Activated CD4-positive, alpha-beta T cell treated with anti-CD3 and anti-CD28 coated beads, Interleukin-2, Interleukin-4, amounts not matched to agents 100 ng/mL and 50 ng/mL, durations not matched to agents 16 hours and 8 hours (primary cell): ENCODE measurements at places on chromosomes 16 and 17.

DNA sequence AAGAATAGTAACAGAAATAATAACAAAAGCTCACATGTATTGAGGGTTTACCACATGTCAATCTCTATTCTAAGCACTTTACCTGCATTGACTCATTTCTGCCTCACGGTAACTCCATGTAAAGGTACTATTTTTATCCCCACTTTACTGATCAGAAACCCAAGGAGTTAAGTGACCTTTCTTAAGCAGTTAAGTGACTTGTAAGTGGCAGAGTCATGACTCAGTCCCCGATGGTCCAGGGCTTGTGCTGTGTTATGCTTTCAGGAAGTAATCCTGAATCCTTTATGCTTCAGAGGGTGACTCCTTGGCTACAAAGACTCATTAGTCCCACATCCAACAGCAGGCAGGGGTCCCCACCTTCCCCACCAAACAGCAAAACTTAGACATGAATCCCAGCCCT is 66.5 kb downstream of the MRM1 start:
- DNase-seq = no peak

DNA sequence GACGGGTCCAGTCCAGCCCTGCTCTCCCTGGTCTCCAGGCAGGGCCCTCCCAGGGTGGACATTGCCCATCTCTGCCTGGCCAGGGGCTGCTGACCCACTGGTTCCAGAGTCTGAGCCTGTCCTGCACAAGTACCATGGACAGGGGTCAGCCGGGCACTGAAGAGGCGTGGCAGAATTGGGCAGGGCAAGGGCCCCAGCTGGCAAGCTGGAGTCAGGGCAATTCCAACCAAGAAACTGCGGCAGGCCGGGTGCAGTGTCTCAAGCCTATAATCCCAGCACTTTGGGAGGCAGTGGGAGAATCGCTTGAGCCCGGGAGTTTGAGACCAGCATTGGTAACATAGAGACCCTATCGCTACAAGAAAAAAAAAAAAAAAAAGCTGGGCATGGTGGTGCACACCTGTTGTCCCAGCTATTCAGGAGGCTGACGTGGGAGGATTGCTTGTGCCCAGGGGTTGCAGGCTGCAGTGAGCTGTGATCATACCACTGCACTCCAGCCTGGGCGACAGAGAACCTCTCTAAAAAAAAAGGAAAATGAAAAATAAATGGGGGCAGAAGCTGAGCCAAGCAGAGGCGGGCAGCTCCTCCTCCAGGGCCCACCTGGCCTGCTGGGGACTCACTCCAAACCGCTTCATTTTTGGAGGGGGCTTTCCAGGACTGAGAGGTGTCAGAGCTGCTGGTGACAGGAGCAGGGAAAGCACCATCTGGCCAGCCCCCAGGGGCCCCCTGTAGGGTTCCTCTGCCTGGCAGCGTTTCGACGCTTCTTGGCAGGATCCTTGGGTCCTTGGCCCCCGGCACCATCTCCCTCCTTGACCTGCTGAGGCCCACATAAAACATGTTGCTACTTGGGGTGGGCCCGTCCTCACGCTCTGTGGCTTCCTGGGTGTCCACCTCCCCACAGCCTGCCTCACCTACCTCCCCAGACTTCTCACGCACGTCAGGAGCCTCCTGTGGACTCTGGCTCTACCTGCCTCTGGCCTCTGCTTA is 2.9 kb upstream of the MAFG start:
- DNase-seq = no peak

- DNase-seq = no peak
Measured at GRCh38 chr16:68446681-68447652, 1.3 kb downstream of the SMPD3 start.

DNA sequence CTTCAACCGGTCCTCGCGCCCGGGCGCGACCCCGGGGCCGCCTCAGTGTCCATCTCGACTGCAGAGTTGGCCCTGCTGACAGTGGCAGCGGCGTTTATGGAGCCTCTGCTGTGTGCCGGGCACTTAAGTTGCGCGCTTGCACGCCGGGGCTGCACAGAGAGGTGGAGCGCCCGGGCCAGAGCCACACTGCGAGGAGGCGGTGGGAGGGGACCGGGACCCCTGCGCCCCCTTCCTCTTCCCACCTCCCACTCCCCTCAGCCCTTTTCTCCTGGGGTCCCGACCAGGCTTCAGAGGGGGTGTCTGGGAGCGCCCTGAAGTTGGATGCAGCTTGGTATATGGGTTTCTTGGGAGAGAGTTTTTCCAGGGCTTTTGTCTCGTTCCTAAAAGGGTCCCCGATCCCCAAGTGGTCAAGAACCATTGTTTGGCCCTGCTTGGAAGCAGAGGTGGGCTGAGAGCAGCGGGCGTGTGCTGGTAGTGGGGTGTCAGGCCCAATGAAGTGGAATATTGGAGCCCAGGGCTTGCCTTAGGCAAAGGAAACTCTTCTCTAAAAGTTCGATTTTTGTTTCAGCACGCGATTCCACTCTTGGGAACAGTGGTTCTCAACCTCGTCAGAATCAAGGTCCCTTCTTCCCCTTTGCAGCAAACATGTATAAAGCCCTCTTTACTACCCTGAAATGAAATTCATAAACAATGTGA is 605 bp downstream of the MRTFB start:
- DNase-seq = peak; percentile 10

- DNase-seq = no peak
Measured at GRCh38 chr16:81421536-81421935, 23.1 kb upstream of the CMIP start.

DNA sequence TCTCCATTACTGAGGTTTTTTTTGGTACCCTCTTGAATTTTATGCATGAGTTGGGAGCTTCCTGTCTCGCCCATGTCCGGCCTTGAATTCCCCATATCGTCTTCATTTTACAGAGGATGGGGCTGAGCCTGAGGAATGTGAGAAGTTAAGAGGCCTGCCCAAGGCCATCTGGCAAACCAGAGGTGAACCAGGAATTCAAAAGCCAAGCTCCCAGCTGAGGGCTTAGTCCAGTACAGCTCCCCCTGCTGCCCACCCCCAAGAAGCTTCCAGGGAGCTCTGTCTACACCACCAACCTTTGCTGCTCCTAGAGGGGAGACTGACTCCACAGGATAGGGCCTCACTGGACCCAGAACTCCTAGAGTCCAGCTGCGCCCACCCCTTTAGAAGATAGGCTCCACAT is 20.7 kb upstream of the C16orf78 start:
- DNase-seq = no peak

DNA sequence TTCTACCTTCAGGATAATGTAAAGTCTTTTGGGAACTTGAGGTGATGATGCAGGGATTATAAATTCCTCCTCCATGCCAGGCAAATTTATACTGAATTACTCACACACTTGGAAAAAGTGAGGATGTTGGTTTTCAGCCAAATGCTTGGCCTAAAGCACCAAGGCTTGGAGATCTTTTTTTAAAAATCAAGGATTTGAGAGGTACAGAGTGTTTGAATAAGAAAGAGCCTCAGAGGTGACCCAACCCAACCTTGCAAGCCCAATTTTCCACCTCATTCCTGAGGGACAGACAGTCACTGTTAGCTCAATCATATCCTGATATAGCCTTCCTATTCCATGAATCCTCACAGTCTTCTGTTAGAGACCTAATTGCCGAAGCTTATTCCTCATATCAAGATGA is 14.0 kb downstream of the GRIN2A start:
- DNase-seq = no peak

- peak; percentile 94 for DNase-seq
Measured at GRCh38 chr17:30906101-30906911, at the start of gene TEFM. TSS of gene TEFM (minus strand) at chr17:30906238. CDS start at chr17:30906198, 40 bp downstream.

- peak; percentile 75 for DNase-seq
Measured at GRCh38 chr17:38728290-38728831, 1.8 kb upstream of the CISD3 start.

- DNase-seq = peak; percentile 39
Measured at GRCh38 chr17:40153603-40154236, 13.4 kb downstream of the CASC3 start.

- no peak for DNase-seq
Measured at GRCh38 chr16:16144416-16144815, 78.9 kb downstream of the ABCC6 start.

DNA sequence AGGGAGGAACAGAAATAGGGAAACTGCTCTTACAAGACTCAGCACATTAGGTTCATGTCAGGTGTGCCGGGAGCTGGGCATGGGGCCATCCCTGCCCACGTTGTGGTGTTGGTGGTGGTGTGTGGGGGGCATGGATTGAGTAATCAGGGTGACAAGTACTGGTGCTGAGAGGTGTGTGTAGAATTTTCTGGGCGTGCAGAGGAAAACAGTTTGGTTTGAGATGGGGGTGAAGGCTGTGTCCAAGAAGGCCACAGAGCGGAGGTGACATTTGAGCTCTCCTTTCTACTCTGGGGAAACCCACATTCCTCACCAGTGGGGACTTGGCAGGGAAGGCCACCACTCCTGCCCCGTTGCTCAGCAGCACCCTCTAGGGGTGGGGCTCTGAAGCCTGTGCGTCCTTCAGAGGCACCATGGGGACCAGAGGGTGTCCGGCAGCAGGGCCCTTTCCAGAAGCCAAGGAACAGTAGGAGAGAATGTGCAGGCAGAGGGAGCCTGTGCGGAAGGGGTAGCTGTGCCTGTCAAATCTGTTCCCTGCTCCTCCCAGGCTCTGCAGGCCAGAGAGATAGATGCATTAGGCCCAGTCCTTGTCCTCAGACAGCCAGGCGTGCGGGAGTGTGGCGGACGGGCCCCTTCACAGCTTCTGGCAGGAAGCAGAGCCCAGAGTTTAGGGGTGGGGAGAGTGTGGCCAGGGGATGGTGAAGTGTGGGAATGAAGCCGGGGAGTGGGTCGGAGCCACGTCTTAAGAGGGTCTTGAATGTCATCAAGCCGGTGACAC is 48.7 kb upstream of the GSE1 start:
- peak; percentile 30 for DNase-seq

DNA sequence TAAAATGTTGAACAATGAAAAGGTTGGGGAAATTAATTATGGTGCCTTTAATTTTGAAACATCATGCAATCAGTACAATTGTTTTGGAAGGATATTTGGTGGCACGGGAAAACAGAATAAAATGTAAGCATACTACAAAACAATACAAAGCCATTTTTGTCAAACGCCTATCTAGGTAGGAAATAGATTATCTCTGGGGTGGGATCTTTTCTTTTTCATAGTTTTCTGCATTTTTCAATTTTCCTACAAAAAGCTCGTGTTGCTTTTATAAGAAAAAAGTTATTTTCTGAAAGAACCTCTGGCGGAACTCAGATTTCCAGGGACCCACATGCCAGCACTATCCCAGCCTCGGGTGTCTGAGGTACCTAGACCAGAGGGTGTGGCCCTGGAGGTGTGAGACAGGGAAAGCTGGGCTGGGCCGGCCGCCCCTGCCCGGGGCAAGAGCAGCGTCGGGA is 961 bp upstream of the MAP3K3 start:
- DNase-seq = no peak

DNA sequence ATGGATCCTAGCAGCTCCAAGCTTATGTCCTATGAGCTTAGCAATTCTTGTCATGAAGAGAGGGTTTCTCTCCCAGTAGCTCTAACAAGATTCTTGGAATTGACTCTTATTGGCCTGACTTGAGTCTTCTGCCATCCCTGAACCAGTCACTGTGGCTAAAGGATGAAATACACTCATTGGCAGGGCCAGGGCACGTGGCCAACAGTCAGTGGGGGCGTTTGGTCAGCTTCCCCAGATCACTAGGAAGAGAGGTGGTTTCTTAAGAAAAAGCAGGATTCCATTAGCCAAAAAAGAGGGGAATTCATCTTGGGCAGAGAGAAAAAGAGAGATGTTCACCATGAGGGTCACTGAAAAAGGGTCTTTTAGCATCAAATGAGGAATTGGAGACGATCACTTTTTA is 363.2 kb downstream of the SNX29 start:
- DNase-seq = no peak

DNA sequence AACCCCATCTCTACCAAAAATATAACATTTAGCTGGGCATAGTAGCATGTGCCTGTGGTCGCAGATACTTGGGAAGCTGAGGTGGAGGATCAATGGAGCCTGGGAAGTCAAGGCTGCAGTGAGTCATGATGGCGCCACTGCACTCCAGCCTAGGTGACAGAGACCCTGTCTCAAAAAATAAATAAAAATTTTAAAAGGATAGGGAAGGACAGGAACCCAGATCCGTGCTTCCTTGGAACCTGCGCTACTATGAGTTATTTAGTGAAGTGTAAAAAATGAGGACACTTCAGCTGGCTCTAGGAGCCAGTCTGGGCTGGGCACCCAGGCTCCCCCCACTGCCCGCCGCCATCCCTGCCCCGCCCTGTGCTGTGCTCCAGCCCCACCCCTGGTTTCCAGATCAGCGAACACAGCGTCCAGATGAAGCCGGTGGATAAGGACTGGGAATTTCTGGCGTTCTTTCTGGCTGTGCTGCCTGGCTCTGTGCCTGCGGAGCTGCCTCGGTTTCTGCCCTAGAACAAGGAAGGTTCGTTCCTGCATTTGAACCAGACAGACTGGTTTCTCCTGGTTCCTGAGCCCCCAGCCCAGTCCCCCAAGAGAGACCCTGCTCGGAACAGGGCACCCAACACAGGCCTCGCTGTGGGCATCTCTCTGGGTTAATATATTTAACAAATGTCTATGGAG is 18.5 kb downstream of the PLLP start:
- no peak for DNase-seq

- DNase-seq = no peak
Measured at GRCh38 chr16:64791756-64792155, 330.1 kb downstream of the CDH11 start.

DNA sequence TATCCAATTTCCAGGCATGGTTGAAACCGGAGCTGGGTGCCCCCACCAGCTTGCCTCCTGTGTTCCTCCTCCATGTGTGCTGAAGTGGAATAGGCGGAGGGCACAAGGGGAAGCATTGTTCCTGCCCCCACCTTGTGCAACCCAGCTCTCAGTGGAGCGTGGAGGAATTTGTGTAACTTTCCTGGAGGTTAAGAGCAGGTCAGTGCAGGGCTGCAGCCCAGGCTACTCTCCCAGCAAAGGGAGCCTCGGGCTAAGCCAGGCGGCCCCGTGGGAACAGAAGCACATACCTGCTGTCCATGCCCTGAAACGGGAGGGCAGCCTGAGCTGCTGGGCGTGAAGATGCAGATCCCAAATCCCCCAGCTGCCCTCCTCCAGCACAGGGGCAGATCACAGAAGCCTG is 158.8 kb upstream of the LHX1 start:
- no peak for DNase-seq

GRCh38 chr17:74116087-74116717 is 87.3 kb upstream of the RPL38 start:
- no peak for DNase-seq

DNA sequence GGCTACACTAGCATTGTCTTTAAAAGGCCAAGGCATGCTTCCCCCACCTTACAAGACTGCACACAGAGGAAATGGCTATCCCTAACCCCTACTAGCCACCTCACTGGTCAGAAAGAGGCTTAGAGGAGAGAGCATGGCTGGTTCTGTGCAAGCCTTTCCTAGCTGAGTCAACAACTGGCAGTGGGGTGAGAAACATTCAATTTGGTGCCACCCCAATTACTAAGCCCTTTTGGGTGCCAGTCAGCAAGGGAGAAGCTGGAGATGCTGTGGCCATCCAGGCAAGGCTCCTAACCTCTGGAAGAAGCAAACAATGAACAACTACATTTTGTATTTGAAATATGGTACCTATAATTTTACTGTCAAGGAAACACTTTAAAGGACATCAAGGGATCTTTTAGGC is 4.7 kb upstream of the KAT7 start:
- DNase-seq = no peak

- no peak for DNase-seq
Measured at GRCh38 chr17:67707442-67707841, 10.3 kb upstream of the NOL11 start.
